Spleen (tissue), 13 donors: ENCODE measurements at places on chromosomes 7 and 10.

- no peak for DNase-seq
Observed at GRCh38 chr10:113843972-113844485, 9.9 kb downstream of the DCLRE1A start.

- DNase-seq: no peak
Observed at GRCh38 chr7:151366166-151366879, 24.7 kb downstream of the NUB1 start.

GRCh38 chr7:88147949-88148348, 71.9 kb downstream of the SRI start:
- DNase-seq: no peak

- no peak for DNase-seq
Observed at GRCh38 chr10:82564353-82565196, 689.6 kb downstream of the NRG3 start.

DNA sequence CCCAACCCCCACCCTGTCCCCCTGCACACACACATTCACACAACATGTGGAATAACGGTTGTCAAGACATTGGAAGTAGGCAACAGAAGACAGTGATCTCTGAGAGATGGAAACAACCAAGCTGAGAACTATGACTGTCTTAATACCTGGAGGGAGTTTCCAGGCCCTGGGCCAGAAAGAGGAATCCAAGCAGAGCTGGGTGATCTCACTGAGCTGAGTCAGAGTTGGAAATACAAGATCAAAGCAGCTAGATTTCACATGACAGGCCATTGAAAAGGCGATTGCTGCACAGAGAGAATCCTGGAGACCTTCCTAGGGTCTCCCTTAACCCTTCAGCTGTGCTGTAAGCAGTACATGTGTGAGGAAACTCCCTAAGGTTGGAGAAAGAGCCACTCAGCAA, 165.8 kb upstream of the PRSS1 start:
- no peak for DNase-seq

- no peak for DNase-seq
Observed at GRCh38 chr7:136303162-136303561, 326.0 kb upstream of the MTPN start.

- peak; percentile 67 for DNase-seq
Observed at GRCh38 chr10:124025660-124026588, 67.5 kb downstream of the CHST15 start.

GRCh38 chr10:43046288-43046991, 30.4 kb upstream of the RET start:
- DNase-seq: no peak

DNA sequence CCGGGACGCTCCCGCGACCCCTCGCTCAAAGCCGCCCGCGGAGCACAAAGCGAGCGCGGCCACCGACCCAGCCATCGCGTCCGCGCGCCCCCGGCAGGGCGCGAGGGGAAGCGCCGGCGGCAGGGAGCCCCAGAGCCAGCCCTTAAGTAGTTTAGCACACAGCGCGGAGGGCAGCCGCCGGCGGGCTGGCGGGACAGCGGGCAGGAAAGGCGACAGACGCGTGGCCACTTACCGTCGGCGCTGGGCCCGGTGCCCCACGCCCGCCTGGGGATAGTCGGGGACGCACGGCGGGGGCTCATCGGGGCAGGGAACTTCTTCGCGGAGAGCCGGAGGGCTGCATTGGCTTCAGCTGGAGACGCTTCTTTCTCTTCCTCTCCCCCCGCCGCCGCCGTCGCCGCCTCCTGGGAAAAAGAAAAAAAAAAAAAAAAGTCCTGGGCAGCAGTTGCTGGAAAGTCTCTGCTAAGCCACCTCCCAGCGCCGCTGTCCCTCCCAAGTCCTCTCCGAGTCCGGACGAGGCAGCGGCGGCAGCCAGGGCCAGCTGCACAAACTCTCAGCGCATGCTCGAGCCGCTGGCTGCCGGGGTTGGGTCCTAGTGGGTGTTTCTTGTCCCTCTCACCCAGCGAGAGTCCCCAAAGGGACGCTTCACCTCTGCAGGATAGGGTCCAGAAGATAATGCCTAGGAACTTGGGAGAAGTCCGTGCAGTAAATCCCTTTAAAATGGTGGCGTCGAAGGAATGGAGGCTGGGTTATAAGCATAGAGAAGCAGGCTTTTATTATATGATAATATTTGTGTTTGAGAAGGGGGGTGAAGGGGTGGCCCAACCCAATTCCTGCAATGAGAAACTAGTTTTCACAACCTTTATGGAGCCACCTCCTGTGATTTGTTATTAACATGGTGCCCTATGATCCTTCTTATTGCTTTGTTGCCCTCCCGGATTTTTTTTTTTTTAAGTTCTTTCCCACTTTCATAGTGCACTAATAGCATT, at the start of gene TSPAN12:
Gene TSPAN12, minus strand, starts transcription at position 557 of the 986 bp plus-strand sequence. CDS start 1,381 bp downstream, outside the sequence.
- DNase-seq: peak; percentile 90

GRCh38 chr10:131290781-131291180, 20.7 kb downstream of the TCERG1L start:
- DNase-seq: no peak

- DNase-seq: no peak
Observed at GRCh38 chr7:39271402-39271801, 293.7 kb downstream of the POU6F2 start.

DNA sequence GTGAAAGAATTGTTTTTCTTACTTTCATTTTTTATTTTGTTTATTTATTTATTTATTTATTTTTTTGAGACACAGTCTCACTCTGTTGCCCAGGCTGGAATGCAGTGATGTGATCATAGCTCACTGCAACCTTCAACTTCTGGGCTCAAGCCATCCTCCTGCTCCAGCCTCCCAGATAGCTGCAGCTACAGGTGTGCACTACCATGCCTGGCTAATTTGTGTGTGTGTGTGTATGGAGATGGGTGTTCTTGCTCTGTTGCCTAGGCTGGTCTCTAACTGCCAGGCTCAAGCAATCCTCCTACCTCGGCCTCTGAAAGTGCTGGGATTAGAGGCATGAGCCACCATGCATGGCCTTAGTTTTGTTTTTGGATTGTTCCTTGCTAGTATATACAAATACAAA, 55.4 kb upstream of the TRIM8 start:
- DNase-seq: no peak

GRCh38 chr7:81408728-81409127, 361.1 kb downstream of the HGF start:
- DNase-seq: no peak

GRCh38 chr7:153034791-153035190, 275.2 kb downstream of the ACTR3B start:
- DNase-seq: no peak

GRCh38 chr7:136688601-136689000, 179.9 kb upstream of the CHRM2 start:
- DNase-seq: no peak

DNA sequence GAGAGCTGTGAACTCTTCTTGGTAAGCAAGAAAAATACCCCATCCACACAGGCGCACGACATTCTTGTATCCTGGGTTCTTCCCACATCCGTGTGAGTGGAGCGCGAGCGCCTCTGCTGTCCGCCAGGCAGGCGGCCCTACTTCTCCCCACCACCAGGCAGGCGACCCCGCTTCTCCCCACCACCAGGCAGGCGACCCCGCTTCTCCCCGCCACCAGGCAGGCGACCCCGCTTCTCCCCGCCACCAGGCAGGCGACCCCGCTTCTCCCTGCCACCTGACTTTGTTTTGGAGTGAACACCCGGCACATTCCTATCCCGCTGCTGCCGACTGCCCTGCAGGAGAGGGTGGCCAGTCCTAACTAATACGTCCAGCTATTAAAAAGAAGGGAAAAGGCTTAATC, 120.8 kb downstream of the NT5C2 start:
- no peak for DNase-seq

GRCh38 chr7:135389971-135390370, 119.9 kb downstream of the CNOT4 start:
- no peak for DNase-seq

GRCh38 chr7:158564663-158565035, 23.0 kb downstream of the PTPRN2 start:
- no peak for DNase-seq

DNA sequence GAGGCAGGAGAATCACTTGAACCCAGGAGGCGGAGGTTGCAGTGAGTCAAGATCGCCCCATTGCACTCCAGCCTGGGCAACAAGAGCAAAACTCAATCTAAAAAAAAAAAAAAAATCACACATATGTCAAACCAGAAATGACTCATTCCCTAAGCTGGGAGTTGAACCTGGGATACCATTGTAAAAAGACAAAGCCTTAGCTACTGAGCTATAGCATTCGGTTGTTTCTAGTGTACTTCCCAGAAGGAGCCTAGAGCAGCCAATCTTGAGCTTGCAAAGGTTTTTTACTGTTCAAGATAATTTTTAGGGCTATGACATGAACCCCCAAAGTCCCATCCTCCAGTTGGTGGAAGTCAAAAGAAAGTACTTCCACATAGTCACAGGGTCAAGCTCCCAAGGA, 87.9 kb downstream of the ZNF467 start:
- DNase-seq: no peak

DNA sequence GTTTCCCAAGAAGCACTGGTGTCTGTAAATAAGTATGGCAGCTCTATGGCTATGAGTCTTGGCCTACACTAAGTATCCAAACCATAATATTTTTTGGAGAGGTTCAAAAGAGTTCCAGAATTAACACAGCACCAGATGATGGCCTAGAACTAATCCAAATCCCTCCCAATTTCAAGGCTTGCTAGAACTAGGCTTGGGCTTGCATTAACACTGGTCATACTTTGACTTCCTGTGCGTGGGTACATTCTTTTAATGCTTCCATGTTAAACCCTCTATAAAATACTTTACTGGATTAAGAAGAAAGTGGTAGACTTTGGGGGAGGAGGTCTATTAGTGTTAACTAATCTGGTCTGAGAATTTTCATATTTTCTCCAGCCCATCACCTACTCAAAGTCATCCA, 3.1 kb downstream of the AASS start:
- no peak for DNase-seq

- DNase-seq: no peak
Observed at GRCh38 chr10:10125676-10126075, 892.0 kb upstream of the CELF2 start.

- DNase-seq: peak; percentile 70
Observed at GRCh38 chr7:47941136-47941844, 7.0 kb downstream of the PKD1L1 start.

- no peak for DNase-seq
Observed at GRCh38 chr10:115141254-115141653, 48.1 kb downstream of the ATRNL1 start.

GRCh38 chr10:75632805-75633462, 201.5 kb downstream of the LRMDA start:
- DNase-seq: no peak

- no peak for DNase-seq
Observed at GRCh38 chr7:37670436-37670835, 13.1 kb upstream of the GPR141 start.

DNA sequence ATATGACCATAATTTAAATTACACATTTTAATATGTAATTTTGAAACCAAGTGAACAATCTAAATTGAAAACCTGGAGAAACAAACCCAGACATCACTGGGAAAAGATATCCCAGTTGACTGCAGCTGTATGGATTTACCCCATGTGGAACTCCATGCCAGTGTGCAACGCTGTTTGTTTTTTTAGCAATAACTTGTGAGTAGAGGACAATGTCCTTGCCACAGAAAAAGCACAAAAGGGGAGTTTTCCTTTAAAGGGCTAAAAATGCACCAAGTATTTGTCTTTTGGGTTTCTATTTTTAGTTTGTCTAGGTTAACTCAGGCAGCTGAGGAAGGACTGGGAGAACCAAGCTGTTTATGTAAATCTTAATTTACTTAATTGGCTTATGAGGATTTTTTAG, 15.1 kb upstream of the COL17A1 start:
- DNase-seq: no peak

DNA sequence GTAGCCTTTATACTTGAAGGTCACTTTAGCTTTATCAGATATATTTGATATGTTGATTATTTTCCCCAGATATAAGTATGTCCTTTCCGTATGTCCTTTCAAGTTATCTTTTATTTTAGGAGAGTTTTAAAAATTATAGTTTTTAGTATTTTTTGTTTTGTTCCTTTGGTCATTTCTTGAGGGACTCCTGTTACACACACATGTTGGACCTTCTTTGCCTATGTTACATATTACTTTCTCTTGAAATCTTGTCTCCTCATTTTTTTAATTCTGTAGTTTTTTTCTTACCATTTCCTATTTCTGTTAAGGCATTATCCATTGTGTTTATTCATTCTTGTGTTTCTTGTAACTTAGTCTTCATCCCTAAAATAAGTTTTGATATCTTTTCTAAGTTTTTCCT, 23.9 kb downstream of the GLCCI1 start:
- no peak for DNase-seq

- no peak for DNase-seq
Observed at GRCh38 chr7:37142958-37143357, 305.7 kb downstream of the ELMO1 start.

GRCh38 chr7:70321016-70321590, 722.8 kb downstream of the AUTS2 start:
- no peak for DNase-seq

DNA sequence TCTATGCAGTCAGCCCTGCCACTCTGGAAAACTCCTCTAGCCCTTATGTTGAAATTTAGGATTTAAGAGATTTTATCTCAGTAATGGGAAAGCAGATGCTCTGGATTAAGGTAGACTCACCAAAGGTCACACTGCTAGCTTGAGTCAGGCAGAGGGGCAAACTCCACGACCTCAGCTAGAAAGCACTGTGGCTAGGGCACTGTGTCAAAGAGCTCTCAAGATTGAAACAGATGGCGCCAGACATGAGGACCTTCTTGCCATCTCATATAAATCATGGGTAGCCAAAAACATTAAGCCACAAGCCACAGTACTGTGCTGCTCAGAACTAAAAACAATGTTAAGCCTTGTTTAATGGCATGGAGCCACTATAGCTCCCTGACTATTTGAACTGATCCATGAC, 188.7 kb downstream of the DNAJC1 start:
- no peak for DNase-seq

DNA sequence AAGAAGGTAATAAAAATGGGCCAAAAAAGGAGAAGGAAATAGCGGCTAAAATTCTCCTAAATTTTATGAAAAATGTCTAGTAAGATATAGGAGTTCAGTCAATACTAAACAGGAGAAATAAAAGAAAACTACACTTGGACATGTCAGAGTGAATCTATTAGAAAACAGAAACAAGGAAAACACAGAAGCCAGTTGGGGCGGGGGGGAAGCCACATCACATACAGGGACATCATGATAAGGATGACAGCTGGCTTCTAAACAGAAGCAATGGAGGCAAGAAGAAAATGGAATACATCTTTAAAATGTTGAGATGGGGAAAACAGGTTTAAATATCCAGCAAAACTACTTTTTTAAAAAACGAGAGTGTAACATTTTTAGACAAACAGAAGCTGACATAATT, 77.8 kb downstream of the CUBN start:
- no peak for DNase-seq
